ENCODE measurements at places on chromosomes 6 and 20.
A peak's percentile ranks its signal among the peaks of the same experiment; 100 is the strongest.

GRCh38 chr20:51026269-51026668 lies 3.4 kb upstream of the KCNG1 start:
- no peak for DNase-seq

- DNase-seq, result no peak
These were observed 65.5 kb upstream of the BTN3A2 start for GRCh38 chr6:26299286-26300042.

DNA sequence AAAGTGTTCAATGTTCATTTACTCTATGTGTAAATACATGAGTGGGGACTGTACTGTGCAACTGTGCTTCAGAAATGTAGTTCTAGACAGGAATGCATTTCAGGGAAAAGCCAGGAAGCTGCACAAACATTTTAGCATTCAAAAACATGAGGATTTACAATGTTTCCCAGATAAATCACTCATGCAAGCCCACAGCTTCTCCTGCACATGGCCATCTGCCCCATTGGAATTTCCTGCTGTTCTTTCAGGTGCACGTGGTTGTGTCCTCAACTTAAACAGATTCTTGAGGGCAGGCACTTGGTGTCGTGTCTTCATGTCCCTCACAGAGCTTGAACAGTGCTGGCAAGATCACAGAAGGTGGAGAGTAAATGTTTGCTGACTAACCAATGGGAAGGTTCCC lies 101.5 kb downstream of the UNC5CL start:
- DNase-seq, result no peak

DNA sequence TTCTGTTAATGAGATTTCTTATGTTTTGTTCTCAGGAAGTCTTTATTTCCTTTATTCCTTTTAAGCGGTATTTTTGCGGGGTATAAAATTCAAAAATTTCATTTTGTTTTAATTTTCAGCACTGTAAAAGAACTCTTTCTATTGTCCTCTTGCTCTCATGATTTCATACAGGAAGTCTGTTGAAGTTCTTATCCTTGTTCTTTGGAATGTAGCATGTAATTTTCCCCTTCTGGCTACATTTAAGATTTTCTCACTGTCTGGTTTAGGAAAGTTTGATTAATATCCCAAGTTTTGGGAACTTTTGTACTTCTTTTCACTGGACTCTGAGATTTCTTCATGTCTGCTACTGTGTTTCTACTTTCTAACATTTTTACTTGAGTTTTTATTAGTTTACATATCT lies 581.4 kb upstream of the GJE1 start:
- DNase-seq, result no peak

DNA sequence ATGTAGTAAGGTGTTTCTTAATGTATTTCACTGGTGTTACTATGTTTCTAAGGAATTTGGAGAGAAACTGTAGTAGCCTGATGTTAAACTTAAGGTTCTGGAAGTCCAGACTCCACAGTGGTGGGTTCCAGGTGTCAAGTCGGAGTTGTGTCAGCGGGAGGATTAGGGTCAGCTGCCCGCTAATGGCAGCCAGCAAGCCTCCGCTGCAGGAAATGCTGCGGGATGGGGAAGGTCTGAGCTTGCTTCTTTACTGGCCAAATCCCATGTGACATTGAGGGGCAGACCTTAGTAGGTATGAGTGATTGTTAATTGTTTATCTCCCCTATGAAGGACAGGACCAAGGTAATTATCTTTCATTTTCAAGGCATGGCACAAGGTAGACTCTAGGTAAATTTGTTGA lies 3.7 kb upstream of the ARID1B start:
- DNase-seq, result no peak

GRCh38 chr20:36128463-36129159 lies 25.9 kb upstream of the EPB41L1 start:
- peak; percentile 31 for DNase-seq

DNA sequence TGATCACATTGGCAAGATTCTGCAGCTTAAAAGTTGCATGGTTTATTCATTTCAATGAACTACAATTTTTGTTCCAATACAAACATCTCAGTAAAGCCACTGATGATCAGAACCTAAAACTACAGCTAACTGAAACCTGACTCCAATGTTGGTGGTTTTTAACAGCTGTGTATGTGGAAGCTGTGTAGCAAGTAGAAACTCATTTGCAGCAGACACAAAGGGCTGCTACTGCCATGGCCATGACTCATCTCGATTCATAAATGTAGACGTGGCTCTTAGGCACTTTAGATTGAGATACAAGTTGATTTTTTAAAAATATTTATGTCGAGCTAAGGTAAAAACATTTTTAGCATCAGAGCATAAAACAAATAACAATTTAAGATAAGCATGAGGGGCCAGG lies 19.5 kb upstream of the MAP3K4 start:
- peak; percentile 94 for DNase-seq

GRCh38 chr6:170187669-170188566 lies 103.0 kb downstream of the DLL1 start:
- DNase-seq, result no peak

DNA sequence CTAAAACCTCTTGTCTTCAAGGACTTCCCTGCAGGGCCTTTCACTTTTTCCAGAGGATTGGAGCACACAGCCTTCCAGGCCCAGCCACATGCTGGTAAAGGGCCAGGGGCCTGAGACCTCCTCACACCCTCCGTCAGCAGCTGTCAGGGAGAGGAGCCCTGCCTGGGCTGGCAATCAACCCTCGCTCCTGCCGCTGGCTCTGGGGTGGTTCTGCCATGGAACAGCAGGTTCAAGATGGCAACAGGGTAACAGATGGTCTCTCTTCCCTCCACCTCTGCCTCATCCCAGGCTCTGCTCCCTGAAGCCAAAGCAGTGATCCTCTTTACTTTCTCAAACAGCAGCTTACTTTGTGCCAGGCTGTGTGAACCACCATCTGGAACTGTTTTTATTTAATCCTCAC lies 23.8 kb downstream of the PCNA start:
- no peak for DNase-seq

DNA sequence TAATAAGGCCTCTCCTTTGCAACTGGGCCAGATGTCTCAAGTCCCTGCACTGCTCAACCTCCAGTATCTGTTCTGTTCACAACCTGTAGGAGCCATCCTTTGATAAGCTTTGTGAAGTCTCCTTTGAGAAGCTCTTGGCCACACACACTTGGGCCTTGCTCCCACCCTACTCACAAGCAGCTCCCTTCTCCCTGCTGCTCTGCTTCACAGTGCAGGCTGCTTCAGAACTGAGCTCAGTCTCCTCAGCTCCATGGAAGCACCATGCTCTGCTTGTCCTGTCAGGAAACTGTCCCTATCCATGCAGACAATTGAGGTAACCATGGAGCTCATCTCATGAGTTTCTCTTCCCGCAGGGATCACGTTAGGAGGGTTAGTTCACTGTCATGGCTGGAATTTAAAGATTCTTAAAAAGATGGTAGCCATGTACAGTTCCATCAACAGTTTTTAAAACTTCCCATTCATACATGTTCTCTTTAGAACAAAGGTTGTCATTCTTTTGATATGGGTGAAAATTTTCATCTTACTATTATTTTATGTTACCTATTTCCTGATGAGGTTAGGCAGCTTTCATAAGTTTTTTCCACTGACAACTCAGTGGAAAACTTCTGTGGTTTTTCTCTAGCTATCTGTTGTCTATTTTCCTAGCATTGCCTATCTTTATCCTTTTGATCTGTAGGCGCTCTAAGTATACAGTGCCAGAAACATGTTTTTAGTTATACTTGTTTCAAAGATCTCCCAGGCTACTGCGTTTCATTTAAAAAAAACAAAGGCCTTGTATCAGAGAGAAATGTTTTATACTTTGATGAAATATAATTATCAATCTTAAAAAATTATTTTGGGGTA lies 62.6 kb downstream of the AK9 start:
- no peak for DNase-seq

GRCh38 chr6:118743746-118744145 lies 92.4 kb upstream of the CEP85L start:
- peak; percentile 58 for DNase-seq

- DNase-seq, result no peak
These were observed 241.1 kb downstream of the PREX1 start for GRCh38 chr20:48586730-48587129.

GRCh38 chr6:81859884-81860283 lies 107.4 kb upstream of the TENT5A start:
- no peak for DNase-seq

DNA sequence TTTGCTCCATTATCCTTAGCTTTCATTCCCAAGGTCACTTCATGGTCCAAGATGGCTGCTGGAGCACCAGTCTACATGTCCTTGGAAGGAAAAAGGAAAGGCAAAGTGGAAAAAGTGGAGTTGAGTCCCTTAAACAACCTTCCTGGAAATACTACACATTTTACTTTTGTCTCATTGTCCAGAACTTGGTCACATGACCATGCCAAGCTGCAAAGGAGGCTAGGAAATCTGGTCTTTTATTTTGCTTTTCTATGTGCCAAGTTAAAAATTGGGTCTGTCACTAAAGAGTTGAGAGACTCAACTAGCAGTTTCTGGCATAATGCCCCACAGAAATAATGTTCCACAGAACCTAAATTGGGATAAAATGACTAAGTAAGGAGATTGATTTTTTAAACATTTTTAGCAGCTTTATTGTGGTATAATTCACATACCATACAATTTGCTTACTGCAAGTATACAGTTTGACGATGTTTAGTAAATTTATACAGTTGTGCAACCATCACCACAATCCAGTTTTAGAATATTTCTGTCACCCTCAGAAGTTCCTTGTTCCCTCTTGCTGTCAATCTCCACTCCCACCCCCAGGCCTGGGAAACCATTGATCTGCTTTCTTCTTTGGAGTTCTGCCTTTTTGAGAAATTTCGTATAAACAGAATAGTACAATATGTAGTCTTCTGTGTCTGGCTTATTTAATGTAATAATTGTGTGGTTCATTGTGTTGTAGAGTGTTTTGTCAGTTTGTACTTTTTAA lies 5.6 kb upstream of the CHD6 start:
- no peak for DNase-seq

- peak; percentile 34 for DNase-seq
These were observed 482 bp downstream of the DDR1 start for GRCh38 chr6:30884521-30885480.

- peak; percentile 87 for DNase-seq
These were observed 63.5 kb downstream of the THBS2 start for GRCh38 chr6:169190144-169190584.

DNA sequence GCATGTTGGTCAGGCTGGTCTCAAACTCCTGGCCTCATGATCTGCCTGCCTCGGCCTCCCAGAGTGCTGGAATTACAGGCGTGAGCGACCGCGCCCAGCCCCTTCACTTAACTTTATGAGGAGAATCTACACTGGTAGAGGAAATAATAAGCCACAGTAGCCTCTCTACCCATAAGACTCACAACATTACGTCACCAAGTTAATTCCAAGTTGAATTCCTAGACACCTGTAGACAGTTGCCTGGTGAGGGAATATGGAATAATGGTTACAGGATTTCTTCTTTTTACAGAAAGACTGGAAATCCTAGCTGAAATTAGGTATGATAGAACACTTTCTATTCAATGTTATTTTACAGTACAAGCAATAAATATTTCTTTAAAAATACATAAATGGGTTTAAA lies 854.5 kb upstream of the EYS start:
- DNase-seq, result no peak
